Osteocyte (in vitro differentiated cells): ENCODE measurements at places on chromosomes 5 and 9.

DNA sequence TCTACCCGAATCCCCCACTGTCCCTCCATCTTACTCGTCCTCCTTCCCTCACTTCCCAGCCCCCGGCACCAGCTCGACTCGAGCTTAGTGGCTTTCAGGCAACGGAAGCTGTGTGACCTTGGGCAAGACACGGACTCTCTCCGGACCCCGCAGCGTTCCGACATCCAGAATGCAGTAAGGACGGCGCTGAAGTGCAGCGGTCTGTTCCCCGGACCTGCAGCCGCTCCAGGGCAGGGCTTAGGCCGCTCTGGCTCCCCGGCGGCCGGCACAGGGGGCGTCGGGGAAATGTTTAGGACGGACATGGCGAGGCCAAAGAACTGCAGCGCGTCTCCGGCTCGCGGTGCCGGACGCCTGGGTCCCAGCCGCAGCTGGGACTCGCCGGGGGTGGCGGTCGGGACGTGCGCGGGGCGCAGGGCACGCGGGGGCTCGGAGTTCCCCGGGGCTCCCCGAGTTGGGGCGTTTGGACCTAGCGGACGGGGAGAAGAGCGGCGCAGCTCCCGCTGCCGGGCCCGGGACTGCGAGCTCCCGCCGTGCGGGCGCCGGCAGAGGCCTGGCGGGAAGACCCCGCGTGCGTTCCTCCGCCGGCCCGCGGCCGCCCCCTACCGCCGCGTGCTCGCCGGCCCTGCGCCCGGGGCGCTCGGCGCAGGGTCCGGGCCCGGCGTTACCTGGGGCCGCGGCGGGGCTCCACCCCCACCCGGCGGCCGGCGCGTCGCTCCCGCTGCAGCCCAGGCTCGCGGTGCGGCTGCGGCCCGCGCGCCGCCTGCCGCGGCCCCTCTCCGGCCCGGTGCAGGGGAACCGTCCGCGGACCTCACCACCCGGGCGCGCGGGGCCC is 5.6 kb upstream of the RNF44 start:
- no peak for DNase-seq

DNA sequence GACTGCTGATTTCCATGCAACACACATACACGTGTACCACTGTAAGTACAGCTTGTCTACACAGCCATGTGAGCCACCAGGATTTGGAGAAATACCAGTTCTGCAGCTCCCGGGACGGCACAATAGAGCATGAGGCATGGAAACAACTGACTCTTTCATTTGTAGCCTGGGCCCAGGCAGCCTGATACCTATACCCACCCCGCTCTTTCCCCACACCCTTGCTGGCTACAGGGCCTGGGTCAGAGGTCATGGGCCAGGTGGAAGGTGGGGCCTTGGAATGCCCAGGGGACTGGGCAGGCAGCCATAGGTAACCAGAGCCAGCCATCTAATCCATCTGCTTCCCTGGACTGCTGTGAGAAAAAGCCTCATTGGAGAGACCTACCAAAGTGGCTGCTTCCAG is 39.0 kb upstream of the ZSWIM6 start:
- DNase-seq = no peak

DNA sequence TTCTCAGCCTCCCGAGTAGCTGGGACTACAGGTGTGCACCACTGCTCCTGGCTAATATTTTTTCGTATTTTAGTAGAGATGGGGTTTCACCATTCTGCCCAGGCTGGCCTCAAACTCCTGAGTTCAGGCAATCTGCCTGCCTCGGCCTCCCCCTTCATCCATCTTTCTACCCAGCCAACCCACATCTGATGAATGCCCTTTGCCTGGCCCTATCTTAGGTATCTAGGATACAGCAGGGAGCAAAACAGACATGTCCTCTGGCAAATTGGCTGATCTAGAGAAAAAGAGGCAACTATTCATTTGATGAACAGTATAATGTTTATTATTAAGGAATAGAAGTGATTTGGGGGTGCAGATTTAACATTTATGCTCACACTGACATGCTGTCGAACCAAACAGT is 123.0 kb downstream of the TRIO start:
- DNase-seq = no peak

DNA sequence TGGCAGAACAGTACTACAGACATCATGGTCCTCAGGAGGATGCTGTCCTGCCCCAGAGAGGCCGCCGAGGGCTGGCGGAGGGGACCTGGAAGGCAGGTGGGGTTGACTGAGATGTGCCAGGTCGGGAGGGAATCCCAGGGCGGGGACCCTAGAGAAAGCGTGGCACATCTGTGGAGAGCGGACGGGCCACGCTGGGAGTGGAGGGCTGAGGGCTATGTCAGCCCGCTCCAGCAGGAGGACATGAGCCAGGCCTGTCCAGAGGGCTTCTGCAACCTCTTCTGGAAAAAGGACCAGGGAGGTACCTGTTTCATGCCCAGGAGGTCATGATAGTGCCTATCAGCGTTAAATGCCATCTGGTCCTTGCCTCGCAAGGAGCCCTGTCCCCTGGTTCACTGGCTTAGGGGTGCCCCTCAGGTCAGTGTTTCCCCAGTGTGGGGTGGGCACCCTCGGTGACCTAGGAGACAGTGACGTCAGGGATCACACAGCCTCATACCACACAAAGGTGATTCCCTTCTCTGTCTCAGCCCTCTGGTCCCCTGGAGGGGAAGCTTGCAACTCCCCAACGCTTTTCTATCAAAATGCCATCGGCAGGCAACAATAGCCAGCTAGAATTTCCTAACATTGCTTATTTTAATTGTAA is 103.6 kb upstream of the IER5L start:
- peak; percentile 83 for DNase-seq

DNA sequence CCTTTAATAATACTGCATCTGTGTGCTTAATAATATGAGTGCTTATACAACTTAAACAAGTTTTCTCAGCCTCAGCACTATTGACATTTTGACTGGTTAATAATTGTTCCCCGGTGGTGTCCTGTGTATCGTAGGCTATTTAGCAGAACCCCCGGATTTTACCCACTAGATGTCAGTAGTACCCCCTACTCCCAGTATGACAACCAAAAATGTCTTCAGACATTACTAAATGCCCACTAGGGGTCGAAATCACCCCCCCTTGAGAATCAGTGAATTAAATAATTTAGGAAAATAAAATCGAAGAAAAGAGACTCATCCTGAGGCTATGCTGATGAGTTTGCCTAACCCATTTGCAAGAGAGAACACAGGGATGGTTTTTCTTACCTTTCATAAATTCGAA is 166.3 kb downstream of the ATP10B start:
- no peak for DNase-seq

DNA sequence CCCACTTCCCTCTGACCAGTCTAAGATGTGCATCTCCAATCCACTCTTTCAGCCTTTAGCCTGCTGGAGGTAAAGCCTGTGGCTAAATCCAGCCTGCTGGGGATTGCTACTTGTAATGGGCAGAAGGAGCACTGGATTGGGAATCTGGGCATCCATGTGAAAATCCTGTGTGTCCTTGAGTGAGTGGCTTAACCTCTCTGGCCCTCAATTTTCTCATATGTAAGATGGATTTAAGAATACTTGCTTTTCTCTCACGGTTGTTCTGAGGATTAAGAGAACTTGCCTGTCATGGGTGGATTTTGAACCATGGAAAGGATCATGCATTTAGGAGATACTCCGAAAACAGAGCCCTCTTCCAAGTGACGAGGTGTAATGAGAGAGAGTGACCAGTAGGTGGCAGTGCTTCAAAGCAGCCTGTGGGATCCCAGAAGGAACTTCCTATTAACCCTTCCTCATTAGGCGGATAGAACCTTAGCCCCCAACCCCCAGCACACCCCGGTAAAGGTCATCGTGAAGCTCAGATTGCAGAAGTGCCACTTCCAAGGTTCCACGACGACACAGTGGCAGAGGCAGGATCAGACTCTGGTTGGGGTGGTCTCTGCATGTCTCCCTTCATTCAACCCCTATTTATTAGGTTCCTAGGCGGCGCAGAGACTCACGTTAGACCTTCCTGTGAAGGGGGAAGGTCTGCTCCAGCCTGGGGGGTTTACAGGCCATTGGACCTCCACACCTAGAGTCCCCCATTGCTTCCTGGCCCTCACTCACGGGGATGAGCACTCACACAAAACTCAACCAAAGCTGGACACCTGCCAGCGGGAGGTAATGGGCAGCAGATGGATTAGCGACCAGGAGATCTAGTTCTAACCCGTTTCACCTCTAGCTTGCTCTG is 68.7 kb upstream of the ZNF618 start:
- peak; percentile 82 for DNase-seq

GRCh38 chr5:133426264-133426663 is 186.1 kb downstream of the FSTL4 start:
- no peak for DNase-seq
